ENCODE measurements at places on chromosomes 5 and 9.

GRCh38 chr5:10543585-10544040 lies 20.3 kb upstream of the ANKRD33B start:
- DNase-seq, result no peak

- no peak for DNase-seq
Observed at GRCh38 chr5:113162770-113163169, 186.2 kb downstream of the DCP2 start.

- no peak for DNase-seq
Observed at GRCh38 chr5:31213705-31214121, 20.2 kb downstream of the CDH6 start.

GRCh38 chr5:180558232-180558631 lies 33.1 kb downstream of the SCGB3A1 start:
- no peak for DNase-seq

DNA sequence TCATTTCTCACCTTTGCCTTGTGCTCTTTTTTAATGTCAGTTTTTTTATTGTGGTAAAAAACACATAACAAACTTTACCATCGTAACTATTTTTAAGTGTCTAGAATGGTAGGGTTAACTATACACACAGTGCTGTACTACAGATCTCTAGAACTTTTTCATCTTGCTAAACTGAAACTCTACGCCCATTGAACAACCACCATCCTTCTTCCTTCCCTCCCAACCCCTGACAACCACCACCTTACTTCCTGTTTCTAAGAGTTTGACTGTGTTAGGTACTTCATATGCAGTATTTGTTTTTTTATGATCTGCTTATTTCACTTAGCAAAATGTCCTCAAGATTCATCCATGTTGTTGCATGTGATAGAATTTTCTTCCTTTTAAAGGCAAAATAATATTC lies 54.9 kb downstream of the PSAT1 start:
- no peak for DNase-seq

DNA sequence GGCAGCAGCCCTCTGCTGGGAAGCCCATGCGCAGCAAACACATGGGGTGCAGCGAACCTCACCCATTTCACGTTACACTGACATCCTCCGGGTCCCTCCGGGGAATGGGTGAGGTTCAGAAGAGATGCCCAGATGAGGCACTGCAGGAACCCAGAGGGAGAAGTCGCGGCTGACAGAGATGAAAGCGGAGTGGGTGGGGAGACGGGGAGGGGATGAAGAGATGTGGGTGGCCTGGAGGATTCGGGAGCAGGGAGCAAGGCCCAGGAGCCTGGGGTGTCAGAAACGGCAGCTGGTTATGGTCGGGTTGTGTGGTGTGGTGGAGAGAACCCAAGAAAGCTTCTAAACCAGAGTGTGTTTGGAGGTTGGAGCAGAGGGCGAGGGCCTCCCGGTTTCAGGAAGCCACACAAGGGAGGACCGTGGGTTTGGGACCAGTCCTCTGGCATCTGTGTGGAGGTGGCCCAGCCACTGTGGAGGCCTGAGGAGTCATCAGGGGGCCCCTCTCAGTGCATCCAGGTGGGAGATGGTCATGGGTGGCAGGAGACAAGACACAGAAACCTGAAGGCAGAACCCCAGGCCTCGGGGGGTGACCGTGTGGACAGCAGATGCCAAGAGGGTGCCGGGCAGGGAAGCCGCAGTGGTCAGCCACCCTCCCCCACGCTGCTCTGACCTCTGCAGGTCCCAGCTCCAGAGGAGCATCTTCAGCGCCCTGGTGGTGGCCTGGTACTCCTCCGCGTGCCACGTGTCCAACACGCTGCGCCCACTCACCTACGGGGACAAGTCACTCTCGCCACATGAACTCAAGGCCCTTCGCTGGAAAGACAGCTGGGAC lies 8.6 kb downstream of the UCK1 start:
- no peak for DNase-seq

GRCh38 chr5:59542851-59543820 lies 350.4 kb downstream of the PDE4D start:
- DNase-seq, result no peak

- no peak for DNase-seq
Observed at GRCh38 chr9:2181792-2182191, 166.6 kb downstream of the SMARCA2 start.

- DNase-seq, result no peak
Observed at GRCh38 chr5:15799014-15799413, 299.0 kb downstream of the FBXL7 start.

- DNase-seq, result no peak
Observed at GRCh38 chr5:7094626-7095025, 301.3 kb upstream of the ADCY2 start.

GRCh38 chr5:78895616-78896015 lies 89.5 kb downstream of the ARSB start:
- no peak for DNase-seq

- DNase-seq, result no peak
Observed at GRCh38 chr9:137952976-137953666, 75.5 kb downstream of the CACNA1B start.

GRCh38 chr5:21765406-21765805 lies 1087.7 kb downstream of the CDH12 start:
- no peak for DNase-seq

DNA sequence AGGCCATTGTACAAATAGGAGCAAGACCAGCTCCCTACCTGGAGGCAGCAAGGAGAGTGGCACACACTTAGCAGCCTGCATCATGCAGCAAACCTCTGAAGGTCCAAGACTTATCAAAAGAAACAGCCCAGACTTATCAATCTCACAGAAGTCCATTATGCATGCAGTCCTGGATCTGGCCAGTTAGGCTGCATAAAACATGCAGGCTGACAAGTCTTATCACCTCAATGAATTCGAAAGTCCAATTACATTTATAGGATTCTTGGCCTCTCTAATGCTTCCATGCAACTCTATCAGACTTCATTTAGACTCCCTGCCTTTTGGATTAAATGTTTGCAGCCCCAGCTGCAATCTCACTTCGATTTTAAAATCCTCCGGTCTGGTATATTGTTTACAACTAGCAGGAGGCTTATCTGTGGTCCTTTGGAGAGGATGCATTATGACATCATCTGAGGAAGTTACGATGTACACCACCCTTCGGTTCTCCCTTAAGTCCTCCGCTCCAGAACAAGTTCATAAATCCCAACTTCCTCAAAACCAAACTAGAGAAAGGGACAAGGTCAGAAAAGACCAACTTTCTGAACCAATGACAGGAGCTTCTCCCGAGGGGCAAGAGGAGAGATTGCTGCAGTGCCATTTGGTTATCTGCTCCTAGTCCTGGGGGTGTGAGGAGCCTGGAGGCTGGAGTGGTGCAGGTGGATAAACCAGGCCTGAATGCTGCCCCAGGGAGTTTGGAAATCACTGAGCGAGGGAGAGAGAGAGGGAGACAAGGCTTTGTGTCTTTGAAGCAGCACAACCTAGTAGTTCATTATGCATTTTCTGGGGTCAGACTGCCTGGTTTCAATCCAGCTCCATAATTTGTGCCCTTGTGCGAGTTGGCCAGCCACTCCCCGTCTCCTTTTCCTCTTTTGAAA lies 313.9 kb downstream of the TLE1 start:
- no peak for DNase-seq

DNA sequence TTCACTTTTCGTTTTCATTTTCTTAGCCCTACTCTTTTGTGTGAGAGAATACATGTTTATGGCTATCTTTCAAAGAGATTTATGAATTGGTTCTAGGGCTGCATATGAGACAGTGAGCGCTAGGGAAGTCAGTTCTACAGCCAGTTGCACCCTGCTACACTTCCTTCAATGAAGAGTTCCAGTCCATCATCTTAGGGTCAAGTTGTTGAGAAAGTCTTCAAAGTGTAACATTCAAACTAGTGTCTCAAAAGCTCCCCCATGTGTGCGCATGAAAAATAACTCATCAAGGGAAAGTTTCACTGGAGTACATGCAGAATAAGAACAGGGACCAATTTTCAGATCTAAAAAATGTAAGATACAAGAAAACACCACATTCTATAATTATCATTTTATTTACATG lies 317.2 kb downstream of the DEPDC1B start:
- no peak for DNase-seq

- DNase-seq, result no peak
Observed at GRCh38 chr5:180093651-180094382, 22.3 kb upstream of the RNF130 start.

DNA sequence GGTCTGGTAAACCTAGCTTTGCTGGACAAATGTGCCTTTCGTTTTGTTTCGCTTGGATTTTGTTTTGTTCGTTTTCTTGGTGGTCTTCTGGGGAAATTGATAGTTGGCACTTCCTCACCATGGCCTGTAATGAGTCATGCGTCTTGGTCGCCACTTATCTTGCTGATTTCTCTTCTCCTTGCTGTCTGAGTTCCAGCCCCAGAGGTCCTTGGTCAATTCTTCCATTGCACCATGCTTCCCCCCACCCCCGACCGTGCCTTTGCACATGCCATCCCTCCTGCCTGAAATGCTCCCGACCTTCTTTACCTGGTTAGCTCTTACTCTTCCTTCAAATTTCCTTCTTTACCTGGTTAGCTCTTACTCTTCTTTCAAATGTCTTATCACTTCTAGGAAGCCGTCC lies 168.7 kb upstream of the MSX2 start:
- DNase-seq, result no peak

DNA sequence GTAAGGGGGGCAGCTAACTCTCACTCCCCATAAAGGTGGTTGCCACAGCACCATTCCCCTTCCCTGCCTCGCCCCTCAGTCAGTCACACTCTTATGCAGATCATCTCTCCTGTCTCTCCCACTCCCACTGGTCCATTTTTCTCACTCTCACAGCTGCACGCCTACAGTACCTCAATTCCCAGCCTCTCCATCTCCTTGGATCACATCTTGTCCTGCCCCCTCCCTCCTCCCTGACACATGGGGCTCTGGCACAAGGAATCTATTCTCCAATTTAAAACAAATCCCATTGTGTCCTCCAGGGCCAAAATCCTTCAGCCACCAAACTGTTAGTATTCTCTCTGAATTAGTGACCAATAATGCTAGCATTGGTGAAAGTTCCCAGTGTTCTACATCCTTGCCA lies 114.4 kb downstream of the AUH start:
- DNase-seq, result no peak

DNA sequence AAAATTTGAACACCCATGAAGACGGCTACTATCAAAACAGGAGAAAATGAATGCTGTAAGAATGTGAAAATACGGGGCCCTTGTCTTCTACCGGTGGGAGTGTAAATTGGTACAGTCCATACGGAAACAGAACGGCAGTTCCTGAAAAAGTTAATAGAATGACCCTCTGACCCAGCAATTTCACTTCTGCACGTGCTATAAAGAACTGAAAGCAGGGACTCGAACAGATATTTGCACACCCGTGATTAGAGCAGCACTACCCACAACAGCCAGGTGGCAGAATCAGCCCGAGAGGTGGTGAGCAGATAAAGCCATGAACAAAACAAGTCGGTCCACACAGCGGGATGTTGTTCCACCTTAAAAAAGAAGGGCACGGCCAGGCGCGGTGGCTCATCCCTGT lies 22.6 kb upstream of the SLC12A7 start:
- DNase-seq, result no peak

DNA sequence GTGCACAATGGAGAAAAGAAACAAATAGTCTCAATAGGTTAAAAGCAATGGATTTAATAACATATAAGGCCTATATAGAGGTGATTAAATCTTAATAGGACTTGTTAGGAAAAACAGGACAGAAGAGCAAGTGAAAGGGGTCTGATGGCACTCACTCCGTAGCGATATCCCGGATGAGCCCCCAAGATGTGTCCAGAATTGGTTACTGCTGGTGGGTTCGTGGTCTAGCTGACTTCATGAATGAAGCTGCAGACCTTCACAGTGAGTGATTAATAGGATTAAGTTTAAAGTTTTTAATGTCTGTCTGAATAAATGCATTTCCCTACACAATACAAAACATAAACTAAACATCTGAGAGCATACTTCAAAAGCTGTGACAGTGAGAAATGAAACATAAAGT lies 110.4 kb upstream of the FAM174A start:
- DNase-seq, result no peak

GRCh38 chr9:36765468-36766341 lies 193.0 kb downstream of the MELK start:
- DNase-seq, result peak; percentile 74

GRCh38 chr5:169251333-169252084 lies 49.4 kb downstream of the SLIT3 start:
- no peak for DNase-seq

GRCh38 chr9:115804206-115804605 lies 349.4 kb upstream of the PAPPA start:
- DNase-seq, result no peak

DNA sequence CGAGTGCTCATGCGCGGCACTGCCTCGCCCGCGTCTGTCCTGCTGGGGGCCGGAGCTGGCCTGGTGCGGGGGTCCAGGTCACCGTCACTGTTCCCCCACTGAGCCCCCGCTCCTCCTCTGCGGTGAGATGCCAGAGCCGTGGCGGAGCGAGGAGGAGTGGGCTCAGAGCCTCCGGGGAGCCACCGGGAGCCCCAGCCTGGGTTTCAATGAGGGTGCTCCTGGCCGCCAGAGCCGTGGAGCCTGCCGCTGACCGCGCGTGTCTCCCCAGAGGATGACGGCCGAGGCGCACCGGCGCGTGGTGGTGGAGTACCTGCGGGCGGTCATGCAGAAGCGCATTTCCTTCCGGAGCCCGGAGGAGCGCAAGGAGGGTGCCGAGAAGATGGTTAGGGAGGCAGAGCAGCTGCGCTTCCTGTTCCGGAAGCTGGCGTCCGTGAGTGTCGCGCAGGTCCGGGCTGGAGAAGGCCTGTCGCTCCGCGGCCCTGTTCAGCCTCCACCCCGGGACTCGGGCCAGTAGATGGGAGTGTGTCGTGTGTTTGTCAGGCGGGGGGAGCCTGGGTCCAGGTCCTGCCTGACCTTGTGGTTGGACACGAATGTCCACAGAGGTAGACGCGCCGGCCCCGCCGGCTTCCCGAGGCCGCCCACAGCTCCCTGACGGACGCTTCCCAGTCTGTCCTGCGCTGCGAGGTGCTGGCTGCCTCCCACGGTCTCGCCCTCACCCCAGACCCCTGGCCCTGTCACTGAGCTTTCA lies 22.0 kb downstream of the EXOC3 start:
- DNase-seq, result no peak

GRCh38 chr9:116760636-116761035 lies 73.5 kb downstream of the TRIM32 start:
- no peak for DNase-seq

GRCh38 chr9:132644251-132644650 lies 25.5 kb downstream of the DDX31 start:
- DNase-seq, result no peak

- no peak for DNase-seq
Observed at GRCh38 chr9:105968811-105969466, 274.6 kb downstream of the TMEM38B start.

- DNase-seq, result no peak
Observed at GRCh38 chr5:33235824-33236223, 204.9 kb upstream of the TARS1 start.

GRCh38 chr5:44318883-44319282 lies 70.3 kb downstream of the FGF10 start:
- no peak for DNase-seq

- no peak for DNase-seq
Observed at GRCh38 chr9:115888131-115888530, 265.5 kb upstream of the PAPPA start.
